ENCODE measurements at places on chromosomes 3 and 15.
A peak's percentile ranks its signal among the peaks of the same experiment; 100 is the strongest.

GRCh38 chr3:195102609-195103467, 168.1 kb downstream of the XXYLT1 start:
- no peak for DNase-seq

GRCh38 chr15:81053621-81054020, 52.9 kb downstream of the TLNRD1 start:
- no peak for DNase-seq

DNA sequence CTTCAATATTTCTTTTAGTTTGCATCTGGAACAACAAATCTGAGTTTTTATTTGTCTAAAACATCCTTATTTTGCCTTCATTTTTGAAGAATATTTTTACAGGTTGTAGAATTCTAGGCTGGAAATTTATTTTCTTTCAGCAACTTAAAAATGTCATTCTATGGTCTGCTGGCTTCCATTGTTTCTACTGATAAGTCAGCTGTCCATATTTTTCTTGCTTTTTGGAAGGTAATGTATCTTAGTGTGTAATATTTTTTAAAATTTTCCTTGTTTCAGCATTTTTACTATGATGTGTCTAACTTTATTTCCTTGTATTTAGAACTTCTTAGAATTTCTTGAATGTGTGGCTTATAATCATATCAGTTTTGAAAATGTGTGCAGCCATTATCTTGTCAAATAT, 37.0 kb downstream of the SEMA6D start:
- no peak for DNase-seq

GRCh38 chr3:190073264-190074008, 47.3 kb downstream of the P3H2 start:
- DNase-seq = no peak

GRCh38 chr3:151227266-151227806, 24.3 kb upstream of the GPR171 start:
- DNase-seq = no peak

GRCh38 chr3:132730891-132731580, 8.8 kb upstream of the NPHP3 start:
- no peak for DNase-seq

GRCh38 chr3:23696842-23697241, 108.9 kb upstream of the UBE2E1 start:
- DNase-seq = no peak

DNA sequence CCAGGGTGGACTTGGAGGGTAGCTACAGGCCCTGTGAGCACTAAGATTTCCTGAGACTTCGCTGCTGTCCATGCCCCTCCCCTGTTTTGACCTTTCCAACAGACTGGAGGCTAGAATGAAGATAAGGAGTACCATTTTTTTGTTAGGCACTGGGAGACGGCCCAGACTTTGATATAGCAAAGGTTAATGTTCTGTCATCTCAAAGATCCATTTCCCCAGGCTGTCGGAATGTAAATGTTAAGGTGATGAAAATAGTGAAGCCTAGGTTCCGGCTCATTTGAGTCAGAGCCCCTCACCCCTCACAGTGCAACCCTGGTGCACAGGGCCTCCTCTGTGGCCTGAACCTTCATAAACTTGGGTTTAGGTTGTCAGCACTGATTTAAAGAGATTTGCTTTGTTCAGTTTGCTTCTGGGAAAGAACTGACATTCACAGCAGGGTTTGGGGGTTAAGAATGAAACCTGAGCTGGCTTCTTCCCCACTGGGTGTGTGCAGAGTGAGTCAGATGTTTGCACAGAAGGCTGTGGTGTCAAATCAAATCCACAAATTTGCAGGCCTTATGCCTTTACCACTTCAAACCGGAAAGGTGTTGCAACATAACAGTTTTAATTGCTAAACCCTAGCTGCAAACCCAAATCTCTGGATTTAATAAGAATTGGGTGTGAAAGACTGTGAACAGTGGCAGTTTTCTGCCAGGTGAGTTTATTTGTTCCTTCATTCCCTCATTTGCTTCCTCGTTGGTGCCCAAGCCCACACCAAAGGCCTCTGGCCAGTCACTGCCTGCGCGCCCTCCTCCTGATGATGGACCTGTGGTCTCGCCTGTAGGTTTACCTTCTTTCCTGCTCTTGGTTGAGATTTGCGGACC, 20.6 kb upstream of the KCTD6 start:
- DNase-seq = peak; percentile 69
